Spinal cord (tissue), 10 donors: ENCODE measurements at places on chromosomes 1 and 21. TPM values are rescaled to one million over a fixed set of nuclear protein-coding genes. Genes with fewer than 3 reads are reported as not detected.

The CFHR1 gene
- 0.89 TPM for total RNA-seq

DNA sequence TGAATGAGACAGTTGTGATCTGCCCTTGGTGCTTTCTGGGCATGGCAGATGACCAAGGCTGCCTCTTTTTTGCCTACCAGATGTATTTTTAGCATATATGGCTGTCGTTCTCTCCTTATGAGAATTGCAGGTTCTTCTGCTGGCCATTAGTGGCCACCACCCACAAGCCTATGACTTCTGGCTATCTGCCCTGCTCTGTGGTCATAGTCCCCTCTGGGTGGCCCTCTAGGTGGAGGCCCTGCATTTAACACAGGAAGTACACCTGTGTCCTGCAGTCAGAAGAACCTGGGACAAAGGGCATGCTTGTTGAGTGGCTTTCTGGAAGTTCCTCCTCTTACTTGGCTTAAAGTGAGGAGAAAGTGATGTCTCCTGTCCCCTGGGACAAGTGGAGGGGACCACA lies 6.5 kb downstream of the FCAMR start:
- no peak overlapping the region for H3K4me3 ChIP-seq
- H3K27me3 ChIP-seq: no peaks in the 10 kb centered on the region
- no peaks in the 10 kb centered on the region for H3K36me3 ChIP-seq

DNA sequence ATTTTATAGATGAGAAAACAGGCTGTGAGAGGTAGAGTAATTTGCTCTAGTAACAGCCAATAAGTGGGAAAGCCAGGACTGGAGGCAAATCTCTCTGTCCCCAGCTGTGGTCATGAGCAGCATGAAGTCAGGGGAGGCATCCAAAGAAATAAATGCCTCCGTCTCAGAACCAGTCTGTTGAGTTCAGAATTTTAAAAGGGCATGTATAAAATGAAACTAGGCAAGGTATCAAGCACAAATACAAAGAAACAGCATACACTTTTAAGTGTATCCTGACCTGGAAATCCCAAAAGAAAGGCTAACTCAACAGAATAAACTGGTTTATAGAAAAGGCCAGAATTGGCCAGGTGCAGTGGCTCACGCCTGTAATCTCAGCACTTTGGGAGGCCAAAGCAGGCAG lies 120.0 kb upstream of the B3GALT2 start:
- DNase-seq: no peak
- H3K4me3 ChIP-seq: no peak overlapping the region
- H3K27ac ChIP-seq: no peak overlapping the region
- no peaks in the 10 kb centered on the region for H3K4me1 ChIP-seq
- no peaks in the 10 kb centered on the region for H3K27me3 ChIP-seq

DNA sequence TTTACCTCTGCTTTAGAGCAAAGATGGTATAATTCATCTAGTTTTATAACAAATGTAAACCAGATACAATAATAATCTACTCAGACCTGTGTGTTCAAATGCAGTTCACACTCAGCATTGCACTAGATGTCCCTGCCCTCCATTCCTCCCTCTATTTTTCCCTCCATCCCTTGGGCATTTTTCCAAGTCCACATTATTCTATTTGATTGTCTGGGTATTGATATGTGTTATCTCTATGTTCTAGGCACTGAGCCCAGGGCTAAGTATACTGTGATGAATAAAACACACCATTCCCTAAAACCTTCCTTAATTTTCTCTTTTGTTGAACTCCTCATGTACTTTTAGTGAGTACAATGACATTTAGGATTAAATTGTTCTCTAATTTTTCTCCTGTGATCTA lies 66.2 kb upstream of the HMCN1 start:
- H3K4me3 ChIP-seq: no peak overlapping the region
- no peaks in the 10 kb centered on the region for H3K27me3 ChIP-seq
- H3K4me1 ChIP-seq: no peaks in the 10 kb centered on the region
- H3K27ac ChIP-seq: no peak overlapping the region
- H3K36me3 ChIP-seq: no peaks in the 10 kb centered on the region
- DNase-seq: no peak

DNA sequence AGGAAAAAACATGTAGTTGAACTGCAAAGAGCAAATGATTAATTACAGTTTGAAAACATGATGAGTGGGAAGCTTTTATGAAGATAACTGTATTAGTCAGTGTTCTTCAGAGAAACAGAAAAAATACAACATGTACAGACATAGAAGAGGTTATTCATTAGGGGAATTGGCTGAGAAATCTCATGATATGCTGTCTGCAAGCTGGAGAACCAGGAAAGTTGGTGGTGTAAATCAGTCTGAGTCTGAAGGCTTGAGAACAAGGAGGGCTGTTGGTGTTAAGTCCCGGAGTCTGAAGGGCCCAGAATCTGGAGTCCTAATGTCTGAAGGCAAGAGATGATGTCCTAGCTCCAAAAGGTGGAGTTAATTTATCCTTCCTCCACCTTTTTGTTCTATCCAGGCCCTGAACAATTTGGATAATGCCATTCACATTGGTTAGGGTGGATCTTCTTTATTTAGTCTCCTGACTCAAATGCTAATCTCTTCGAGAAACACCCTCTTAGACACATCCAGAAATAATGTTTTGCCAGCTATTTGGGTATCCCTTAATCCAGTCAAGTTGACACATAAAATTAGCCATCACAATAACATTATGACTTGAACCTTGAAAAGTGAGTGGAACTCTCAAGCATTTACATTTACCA lies 672.9 kb upstream of the PTBP2 start:
- H3K27me3 ChIP-seq: no peaks in the 10 kb centered on the region
- DNase-seq: no peak
- no peak overlapping the region for H3K27ac ChIP-seq

GRCh38 chr1:30840904-30841598 lies 67.5 kb downstream of the SDC3 start:
- DNase-seq: no peak
- H3K4me1 ChIP-seq: peaks cover 38% of the 10 kb centered on the region
- no peaks in the 10 kb centered on the region for H3K36me3 ChIP-seq
- H3K4me3 ChIP-seq: no peak overlapping the region
